ENCODE measurements at places on chromosomes 7 and 10. TPM values are rescaled to one million over a fixed set of nuclear protein-coding genes. Genes with fewer than 3 reads are reported as not detected.

- peaks cover 22% of the 10 kb centered on the region for H3K4me1 ChIP-seq
- H3K36me3 ChIP-seq, result no peaks in the 10 kb centered on the region
- H3K4me3 ChIP-seq, result peak overlapping the region; percentile 14
- no peak for DNase-seq
Measured at GRCh38 chr10:17648243-17649035, 4.5 kb downstream of the STAM start.

- H3K36me3 ChIP-seq, result no peaks in the 10 kb centered on the region
- DNase-seq, result no peak
- no peak overlapping the region for H3K4me3 ChIP-seq
- H3K27me3 ChIP-seq, result no peaks in the 10 kb centered on the region
Measured at GRCh38 chr7:92763636-92764423, 72.5 kb downstream of the CDK6 start.

The SLC26A4 gene
- total RNA-seq, result 0.09 TPM

The NME8 gene
- 1.0 TPM for total RNA-seq

The MSMB gene
- total RNA-seq, result not detected

DNA sequence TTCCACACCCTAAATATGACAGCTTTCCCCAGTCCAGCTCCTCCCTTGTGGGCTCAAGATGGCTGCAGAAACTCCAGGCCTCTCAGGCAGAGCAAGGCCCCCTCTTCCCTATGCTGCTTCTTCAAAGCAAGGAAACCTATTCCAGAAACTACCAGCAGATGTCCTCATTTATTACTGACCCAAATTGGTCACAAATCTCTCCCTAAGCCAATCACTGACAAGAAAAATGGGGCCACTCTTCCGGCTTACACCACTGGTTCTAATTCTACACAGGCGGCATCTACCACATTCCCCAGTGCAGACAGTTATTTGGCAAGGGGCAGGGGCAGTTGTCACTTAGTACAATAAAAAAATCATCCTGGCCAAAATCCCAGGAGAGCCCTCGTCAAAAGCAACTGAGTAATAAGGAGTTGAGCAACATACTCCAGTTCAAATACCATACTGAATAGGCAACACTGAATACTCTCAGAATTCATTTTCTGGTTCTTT lies 150.4 kb downstream of the SFMBT2 start:
- H3K27me3 ChIP-seq, result no peaks in the 10 kb centered on the region
- H3K36me3 ChIP-seq, result peaks cover 6% of the 10 kb centered on the region
- peaks cover 68% of the 10 kb centered on the region for H3K4me1 ChIP-seq
- no peak for DNase-seq
- H3K4me3 ChIP-seq, result no peak overlapping the region

- peak overlapping the region; percentile 88 for H3K4me3 ChIP-seq
- peaks cover 59% of the 10 kb centered on the region for H3K4me1 ChIP-seq
Measured at GRCh38 chr7:128939861-128940410, 2.2 kb downstream of the IRF5 start.

DNA sequence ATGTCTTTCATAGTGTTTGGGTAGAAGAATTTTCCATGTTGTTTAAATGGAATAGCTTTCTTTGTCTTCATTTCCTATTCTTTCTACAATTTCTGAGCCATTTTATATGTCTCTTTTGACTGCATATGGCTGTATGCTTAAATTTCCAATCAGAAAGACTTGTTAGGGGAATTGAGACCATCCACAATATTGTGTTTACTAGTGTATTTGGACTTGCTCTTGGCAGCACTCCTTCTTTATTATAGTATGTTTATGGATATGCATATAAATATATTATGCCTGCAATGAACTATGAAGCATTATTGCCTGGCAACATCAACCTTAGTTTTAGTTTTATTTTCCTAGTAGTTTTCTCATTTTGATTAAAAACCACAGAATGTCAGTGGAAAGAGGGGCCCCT lies 92.7 kb downstream of the NRG3 start:
- no peak overlapping the region for H3K4me3 ChIP-seq
- H3K4me1 ChIP-seq, result no peaks in the 10 kb centered on the region
- no peaks in the 10 kb centered on the region for H3K36me3 ChIP-seq

- no peaks in the 10 kb centered on the region for H3K27me3 ChIP-seq
- no peak overlapping the region for H3K4me3 ChIP-seq
- no peaks in the 10 kb centered on the region for H3K4me1 ChIP-seq
Measured at GRCh38 chr10:83562381-83562780, 576.9 kb upstream of the GHITM start.

GRCh38 chr10:58546137-58546536 lies 33.5 kb downstream of the BICC1 start:
- no peak overlapping the region for H3K27ac ChIP-seq
- H3K27me3 ChIP-seq, result no peaks in the 10 kb centered on the region
- no peak overlapping the region for H3K4me3 ChIP-seq
- no peak for DNase-seq

- DNase-seq, result no peak
- no peak overlapping the region for H3K27ac ChIP-seq
- H3K4me3 ChIP-seq, result no peak overlapping the region
- H3K27me3 ChIP-seq, result no peaks in the 10 kb centered on the region
- H3K36me3 ChIP-seq, result no peaks in the 10 kb centered on the region
- no peaks in the 10 kb centered on the region for H3K4me1 ChIP-seq
Measured at GRCh38 chr7:93757426-93757825, 133.1 kb downstream of the TFPI2 start.

The KCNH2 gene
- 5.1 TPM for total RNA-seq

The NUTM2E gene
- total RNA-seq, result not detected

The HOXA7 gene
- 2.5 TPM for total RNA-seq

GRCh38 chr10:8050556-8051108 lies 3.9 kb upstream of the GATA3 start:
- peaks cover 78% of the 10 kb centered on the region for H3K4me1 ChIP-seq
- DNase-seq, result no peak
- H3K4me3 ChIP-seq, result peak overlapping the region; percentile 34
- H3K36me3 ChIP-seq, result no peaks in the 10 kb centered on the region

The NPSR1 gene
- total RNA-seq, result not detected

DNA sequence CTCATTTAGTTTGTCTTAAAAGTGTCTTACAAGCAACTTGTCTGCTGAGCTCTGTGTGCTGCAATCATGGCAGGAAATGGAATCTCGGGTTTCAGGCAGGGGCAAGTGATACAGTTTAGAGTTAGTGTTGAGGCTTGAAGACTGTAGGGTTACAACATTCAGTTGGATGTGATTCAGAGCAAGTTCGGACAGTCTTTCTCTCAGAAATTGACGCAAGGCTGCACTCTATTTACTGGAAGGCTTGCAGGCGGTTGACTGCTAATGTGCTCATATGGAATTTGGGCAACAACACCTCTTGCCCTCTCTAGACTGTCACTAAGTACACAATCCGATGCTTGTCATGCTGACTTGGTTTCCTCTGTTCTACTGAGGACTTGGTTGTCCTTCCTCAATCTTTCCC lies 161.7 kb upstream of the BMPER start:
- H3K4me3 ChIP-seq, result no peak overlapping the region
- no peak overlapping the region for H3K27ac ChIP-seq
- H3K4me1 ChIP-seq, result no peaks in the 10 kb centered on the region
- H3K36me3 ChIP-seq, result no peaks in the 10 kb centered on the region
- DNase-seq, result no peak
- no peaks in the 10 kb centered on the region for H3K27me3 ChIP-seq

DNA sequence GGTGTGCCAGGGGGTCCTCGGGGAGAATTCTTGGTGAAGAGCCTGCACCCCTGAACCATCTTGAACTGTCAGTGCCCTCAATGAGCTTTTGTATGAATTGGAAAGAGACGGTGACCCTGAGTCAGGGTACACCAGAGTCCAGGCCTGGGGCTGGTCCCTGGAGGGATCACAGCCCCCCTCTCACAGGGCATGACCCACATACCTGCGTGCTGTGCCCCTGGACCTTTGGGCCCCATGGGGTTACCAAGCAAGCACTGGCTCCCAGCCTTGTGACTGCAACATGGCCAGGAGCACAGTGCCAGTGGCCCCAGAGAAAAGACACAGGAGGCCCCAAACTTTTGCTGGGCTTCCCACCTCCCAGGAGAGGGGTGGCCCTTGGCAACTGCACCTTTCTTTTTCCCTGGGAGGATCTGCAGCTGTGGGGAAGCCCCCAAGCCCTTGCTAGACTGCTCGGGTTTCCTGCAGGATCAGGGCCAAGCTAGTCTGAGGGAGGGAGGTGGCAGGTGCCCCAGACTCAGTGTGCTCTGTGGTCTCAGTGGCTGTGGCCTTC lies 153.5 kb downstream of the ZNF248 start:
- H3K36me3 ChIP-seq, result no peaks in the 10 kb centered on the region
- DNase-seq, result peak; percentile 44
- no peaks in the 10 kb centered on the region for H3K27me3 ChIP-seq
- H3K4me3 ChIP-seq, result no peak overlapping the region
- no peaks in the 10 kb centered on the region for H3K4me1 ChIP-seq
- no peak overlapping the region for H3K27ac ChIP-seq

- H3K27ac ChIP-seq, result no peak overlapping the region
- H3K4me1 ChIP-seq, result no peaks in the 10 kb centered on the region
- no peak overlapping the region for H3K4me3 ChIP-seq
Measured at GRCh38 chr7:145474009-145474686, 638.3 kb upstream of the TPK1 start.

GRCh38 chr7:24978843-24979469 lies 1.0 kb downstream of the OSBPL3 start:
- H3K27me3 ChIP-seq, result peaks cover 23% of the 10 kb centered on the region
- peak; percentile 84 for DNase-seq
- peak overlapping the region; percentile 91 for H3K27ac ChIP-seq
- peak overlapping the region; percentile 82 for H3K4me3 ChIP-seq
- no peaks in the 10 kb centered on the region for H3K36me3 ChIP-seq
- H3K4me1 ChIP-seq, result peaks cover 70% of the 10 kb centered on the region

The MOGAT3 gene
- not detected for total RNA-seq

GRCh38 chr7:35268953-35269352 lies 15.1 kb upstream of the TBX20 start:
- no peak overlapping the region for H3K4me3 ChIP-seq
- H3K27me3 ChIP-seq, result no peaks in the 10 kb centered on the region
- no peak for DNase-seq
- H3K4me1 ChIP-seq, result no peaks in the 10 kb centered on the region

- no peaks in the 10 kb centered on the region for H3K27me3 ChIP-seq
- no peaks in the 10 kb centered on the region for H3K36me3 ChIP-seq
- peaks cover 49% of the 10 kb centered on the region for H3K4me1 ChIP-seq
Measured at GRCh38 chr7:7972128-7972527, 3.5 kb downstream of the GLCCI1 start.

The MBLAC1 gene
- 1.8 TPM for total RNA-seq

GRCh38 chr7:87116315-87116714 lies 35.9 kb upstream of the DMTF1 start:
- H3K4me3 ChIP-seq, result no peak overlapping the region
- no peaks in the 10 kb centered on the region for H3K27me3 ChIP-seq
- no peaks in the 10 kb centered on the region for H3K4me1 ChIP-seq
- H3K36me3 ChIP-seq, result no peaks in the 10 kb centered on the region
